Neural crest cell (in vitro differentiated cells): ENCODE measurements at places on chromosomes 2 and 18.

DNA sequence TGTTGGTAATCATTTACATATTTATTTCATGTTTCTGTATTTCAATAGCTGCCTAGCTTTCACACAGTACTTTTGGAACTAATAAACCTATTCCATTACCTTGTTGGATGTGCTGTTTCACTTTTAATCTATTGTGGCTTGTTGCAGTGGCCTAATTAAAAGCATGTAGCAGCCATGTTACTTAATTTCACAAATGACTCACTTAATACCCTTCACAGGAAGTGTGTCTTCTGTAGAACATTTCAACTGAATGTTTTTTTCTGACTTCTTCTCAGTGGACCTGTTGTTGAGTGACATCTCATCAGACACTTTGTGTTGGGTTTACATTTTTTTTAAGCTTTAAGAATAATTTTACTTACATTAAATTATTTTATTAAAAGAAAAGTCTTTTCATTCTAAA is 260.5 kb upstream of the THUMPD2 start:
- DNase-seq = no peak

- no peak for DNase-seq
Measured at GRCh38 chr2:70986499-70987189, 8.0 kb downstream of the TEX261 start.

DNA sequence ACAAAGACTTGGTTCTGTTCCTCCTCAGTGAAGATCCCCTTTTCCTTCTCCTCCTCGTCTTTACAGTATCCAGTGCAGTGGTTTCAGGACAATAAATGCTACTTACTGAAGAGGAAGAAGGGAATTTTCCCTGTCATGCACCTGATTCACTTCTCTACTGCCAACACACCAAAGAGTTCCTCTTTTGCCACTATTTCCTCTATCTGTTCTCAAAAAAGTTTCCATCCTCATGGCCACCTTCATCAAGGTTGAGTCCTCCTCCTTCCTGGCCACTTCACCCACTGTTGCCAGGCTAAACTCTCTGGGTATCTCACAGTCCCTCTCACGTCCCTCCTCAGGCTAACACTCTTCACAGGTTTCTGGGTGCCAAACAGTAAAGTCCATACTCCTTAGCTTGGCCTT is 41.7 kb downstream of the PLEKHM3 start:
- no peak for DNase-seq

DNA sequence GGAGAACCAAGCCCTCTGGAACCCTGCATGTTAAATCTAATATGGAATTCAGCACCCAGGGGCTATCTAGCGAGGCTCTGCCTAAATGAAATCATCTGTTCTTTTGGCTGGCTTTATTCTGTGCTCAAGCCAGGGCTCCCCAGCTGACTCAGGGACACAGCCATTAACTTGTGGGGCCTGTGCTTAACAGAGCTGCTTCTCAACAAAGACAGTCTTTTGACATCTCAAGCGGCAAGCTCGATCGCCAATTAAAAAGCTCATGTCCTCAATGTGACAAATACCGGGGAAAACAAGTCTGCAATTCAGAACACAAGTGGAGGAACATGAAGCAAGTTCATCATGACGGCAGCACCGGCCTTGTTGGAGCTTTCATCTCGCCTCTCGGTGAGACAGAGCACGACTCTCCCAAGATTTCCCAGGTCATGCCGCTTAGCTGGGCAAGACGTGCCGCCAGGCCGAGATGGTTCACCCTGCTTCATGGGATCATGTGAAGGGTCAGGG is 64.9 kb downstream of the KLHL29 start:
- no peak for DNase-seq

DNA sequence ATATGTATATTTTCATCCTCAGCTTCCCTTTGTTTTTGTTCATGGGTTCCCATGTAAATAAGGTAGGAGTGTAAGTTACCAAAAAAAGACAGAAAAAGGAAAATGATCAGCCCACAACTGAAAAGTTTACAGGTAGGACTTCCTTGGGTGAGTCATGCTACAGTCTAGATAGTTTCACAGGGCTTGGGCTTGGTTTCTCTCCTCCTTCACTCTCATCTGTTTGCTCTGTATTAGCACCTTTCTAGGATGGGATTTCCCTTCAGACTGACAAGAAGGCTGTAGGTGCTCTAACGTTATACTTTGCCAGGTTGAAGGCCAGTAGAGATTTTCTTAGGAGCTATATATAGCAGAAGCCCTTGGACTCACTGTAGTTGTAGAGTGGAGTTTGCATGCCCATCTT is 57.9 kb downstream of the FAM171B start:
- no peak for DNase-seq

DNA sequence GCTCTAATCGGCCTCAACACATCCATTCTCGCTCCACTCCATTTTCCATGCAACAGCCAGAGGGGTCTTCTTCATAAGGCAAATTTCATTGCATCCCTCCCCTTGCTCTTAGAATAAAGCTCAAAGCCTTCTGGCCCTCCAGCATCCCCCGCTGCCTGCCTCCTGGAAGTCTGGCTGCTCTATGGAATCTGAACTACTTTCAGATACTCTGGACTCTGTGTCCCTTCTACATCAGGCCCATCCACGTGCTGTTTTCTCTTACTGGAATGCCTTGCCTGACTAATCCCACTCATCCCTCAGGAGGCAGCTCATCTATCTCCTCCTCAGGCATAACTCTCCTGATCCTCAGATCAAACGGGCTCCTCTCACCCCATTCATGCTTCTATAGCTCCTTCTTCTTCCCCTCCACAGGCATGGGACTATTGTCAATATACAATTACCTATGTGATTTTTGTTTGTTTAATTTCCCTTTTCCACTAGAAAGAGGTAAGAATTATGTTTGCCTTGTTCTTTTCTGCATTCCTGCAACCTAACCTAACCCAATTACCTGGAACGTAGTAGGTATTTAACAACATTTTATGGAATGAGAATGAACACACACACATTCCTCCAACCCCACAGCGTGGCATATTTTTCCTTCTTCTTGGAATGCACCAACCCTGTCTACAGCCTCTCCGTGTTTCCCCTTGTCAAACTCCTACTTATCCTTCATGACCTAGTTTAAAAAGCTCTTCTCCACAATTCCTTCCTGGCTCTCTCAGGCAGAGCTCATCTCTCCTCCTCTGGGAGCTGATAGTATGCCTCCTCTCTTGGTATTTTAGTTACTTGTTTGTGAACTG is 49.5 kb downstream of the LBH start:
- no peak for DNase-seq

- DNase-seq = no peak
Measured at GRCh38 chr2:550860-551567, 126.2 kb downstream of the TMEM18 start.

GRCh38 chr2:151808258-151809072 is 19.8 kb downstream of the ARL5A start:
- no peak for DNase-seq

- DNase-seq = no peak
Measured at GRCh38 chr2:39688181-39688580, 22.5 kb downstream of the TMEM178A start.

DNA sequence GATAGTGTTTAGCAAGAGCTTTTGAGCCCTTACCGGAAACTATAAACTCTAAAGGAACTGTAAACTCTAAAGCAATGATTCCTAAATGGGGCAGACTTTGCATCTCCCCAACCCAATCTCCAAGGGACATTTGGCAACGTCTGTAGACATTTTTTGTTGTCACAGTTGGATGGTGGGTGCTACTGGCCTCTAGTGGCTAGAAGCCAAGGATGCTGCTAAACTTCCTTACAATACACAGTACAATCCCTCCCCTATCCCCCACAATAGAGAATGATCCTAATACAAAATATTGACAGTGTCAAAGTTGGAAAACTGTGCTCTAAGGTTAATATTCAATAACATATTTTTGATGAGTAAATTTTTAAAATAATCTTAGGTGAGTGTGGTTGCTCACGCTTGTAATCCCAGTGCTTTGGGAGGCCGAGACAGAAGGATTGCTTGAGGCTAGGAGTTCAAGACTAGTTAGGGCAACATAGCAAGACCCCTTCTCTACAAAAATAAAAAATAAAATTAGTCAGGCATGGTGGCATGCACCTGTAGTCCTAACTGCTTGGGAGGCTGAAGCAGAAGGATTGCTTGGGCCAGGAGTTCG is 66.7 kb downstream of the PTPN4 start:
- DNase-seq = peak; percentile 15

- DNase-seq = peak; percentile 62
Measured at GRCh38 chr2:218860950-218861381, 1.4 kb downstream of the WNT6 start.

DNA sequence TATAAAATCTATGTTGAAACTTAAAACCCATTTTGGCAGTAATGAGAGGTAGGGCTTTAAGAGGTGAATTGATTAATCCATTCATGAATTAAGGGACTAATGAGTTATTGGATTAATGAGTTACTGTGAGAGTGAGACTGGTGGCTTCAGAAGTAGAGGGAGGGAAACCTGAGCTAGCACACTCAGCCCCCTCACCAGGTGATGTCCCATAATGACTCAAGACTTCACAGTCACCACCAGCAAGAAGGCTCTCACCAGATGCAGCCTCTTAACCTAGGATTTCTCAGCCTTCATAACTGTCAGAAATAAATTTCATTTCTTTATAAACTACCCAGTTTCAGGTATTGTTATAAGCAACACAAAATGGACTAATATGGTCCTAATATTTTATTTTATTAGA is 621.7 kb upstream of the ACVR2A start:
- DNase-seq = no peak

DNA sequence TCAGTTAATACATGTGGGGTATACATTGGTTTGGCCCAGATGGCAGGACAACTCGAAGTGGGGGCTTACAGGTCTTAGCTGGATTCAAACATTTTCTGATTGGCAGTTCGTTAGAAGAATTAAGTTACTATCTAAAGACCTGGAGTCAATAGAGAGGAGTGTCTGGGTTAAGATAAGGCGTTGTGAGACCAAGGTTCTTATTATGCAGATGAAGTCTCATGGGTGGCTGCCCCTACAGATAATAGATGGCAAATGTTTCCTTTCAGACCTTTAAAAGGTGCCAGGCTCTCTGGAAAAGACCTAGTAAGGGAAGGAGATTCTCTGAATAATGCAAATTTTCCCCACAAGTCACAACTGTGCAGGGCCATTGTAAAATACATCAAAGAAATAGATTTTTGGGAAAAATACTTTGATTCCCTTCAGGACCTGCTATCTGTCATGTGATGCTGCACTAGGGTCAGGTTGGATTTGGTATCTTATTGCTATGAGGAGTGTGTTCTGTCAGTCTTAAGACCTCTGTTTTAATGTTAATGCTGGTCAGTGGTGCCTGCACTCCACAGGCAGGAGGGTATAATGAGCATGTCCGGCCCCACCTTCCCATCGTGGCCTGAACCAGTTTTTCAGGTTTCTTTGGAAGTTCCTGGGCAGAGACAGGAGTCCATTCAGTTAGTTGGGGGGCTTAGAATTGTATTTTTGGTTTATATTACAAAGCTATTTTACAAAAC is 14.3 kb upstream of the MC5R start:
- no peak for DNase-seq

DNA sequence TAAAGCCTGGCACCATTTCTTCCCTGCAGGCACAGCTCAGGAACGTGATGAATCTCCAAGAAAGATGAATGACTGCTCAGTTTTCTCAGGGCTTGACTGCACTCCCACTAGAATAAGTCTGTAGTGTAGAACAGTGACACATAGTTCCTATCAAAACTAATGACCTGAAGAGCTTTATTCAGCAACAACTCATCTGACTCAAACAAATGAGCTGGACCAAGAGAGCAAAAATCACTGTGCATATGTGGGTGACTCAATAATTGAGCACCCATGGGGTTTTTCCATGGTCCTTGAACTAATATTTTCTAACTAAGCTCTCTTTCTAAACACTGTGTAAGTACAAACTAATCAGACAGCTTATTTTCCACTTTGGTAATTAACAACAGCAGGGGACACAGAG is 61.1 kb upstream of the XDH start:
- DNase-seq = no peak

- no peak for DNase-seq
Measured at GRCh38 chr2:217886091-217886490, 116.7 kb downstream of the TNS1 start.

DNA sequence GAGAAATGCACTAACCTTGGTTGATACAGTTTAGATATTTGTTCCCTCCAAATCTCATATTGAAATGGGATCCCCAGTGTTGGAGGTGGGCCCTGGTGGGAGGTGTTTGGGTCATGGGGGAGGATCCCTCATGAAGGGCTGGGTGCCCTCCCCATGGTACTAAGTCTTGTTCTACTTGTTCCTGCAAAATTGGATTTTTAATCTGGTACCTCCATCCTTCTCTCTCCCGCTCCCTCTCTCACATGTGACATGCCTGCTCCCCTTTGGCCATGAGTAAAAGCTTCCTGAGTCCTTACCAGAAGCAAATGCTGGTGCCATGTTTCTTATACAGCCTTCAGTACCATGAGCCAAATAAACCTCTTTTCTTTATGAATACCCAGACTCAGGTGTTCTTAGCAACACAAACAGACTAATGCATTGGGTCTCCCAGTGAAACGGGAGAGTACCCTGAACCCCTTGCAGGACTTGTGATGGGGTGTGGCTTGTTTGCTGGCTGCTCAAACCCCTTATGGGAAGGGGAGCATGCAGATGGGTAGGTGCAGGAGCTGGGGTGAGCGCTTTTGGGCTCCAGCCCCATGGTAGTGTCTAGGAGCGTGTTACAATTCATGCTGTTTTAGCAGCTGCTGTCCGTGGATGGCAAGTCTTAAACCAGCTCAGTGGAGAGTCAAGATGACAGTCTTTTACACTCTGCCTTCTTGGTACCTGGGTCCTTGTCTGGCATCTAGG is 27.2 kb downstream of the FAHD2B start:
- DNase-seq = no peak

DNA sequence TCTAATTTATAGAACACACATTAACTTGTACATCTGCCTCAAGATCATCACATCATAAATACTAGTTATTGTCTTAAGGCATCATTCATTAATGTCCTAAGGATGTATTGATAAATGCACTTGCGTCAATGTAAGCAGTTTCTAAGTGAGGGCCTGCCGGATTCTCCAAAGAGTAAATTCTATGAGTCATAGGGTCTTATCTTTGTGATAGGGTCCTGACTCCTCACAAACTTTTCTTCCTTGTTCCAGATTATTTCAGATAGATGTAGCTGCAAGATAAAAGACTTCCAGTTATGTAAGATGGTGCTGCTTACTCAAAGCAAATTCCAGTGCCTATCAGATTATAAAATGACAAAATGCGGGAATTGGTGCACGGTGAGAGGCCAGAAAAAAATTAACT is 315.0 kb upstream of the SLC39A10 start:
- DNase-seq = no peak

GRCh38 chr2:37622450-37623100 is 48.9 kb downstream of the CDC42EP3 start:
- no peak for DNase-seq

DNA sequence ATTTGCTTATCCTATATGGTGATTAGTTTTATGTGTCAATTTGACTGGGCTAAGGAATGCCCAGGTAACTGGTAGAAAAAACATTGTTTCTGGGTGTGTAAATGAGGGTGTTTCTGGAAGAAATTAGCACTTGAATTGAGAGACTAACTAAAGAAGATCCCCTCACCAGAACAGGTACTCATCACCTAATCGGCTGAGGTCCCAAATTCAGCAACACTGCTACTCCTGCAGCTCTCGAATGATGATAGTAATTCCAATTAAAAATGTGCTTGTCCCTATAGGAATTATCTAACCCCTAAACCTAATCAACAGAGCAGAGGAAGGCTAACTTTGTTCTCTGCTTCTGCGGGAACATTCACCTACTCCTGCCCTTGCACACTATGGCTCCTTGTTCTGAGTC is 464.5 kb upstream of the CHST9 start:
- DNase-seq = no peak

GRCh38 chr2:22078701-22079100 is 954.9 kb downstream of the TDRD15 start:
- DNase-seq = no peak
